ENCODE measurements at places on chromosomes 6 and 20. TPM values are rescaled to one million over a fixed set of nuclear protein-coding genes. Genes with fewer than 3 reads are reported as not detected.

Gene PGC
- not detected for total RNA-seq

Gene SIRPB1
- 0.17 TPM for total RNA-seq

Gene B3GAT2
- total RNA-seq = not detected

Gene SGK2
- total RNA-seq = 9.9 TPM

Gene CST3
- total RNA-seq = 398 TPM

Gene GOPC
- 16.7 TPM for total RNA-seq

Gene CRISP2
- total RNA-seq = not detected

Gene ARG1
- not detected for total RNA-seq

Gene CLVS2
- total RNA-seq = 0.15 TPM

Gene HLA-C
- total RNA-seq = 55.0 TPM

Gene SIRPA
- total RNA-seq = 27.6 TPM

Gene TRERF1
- total RNA-seq = 4.9 TPM

Gene GPX5
- not detected for total RNA-seq

Gene CTAGE9
- not detected for total RNA-seq

Gene MCCD1
- total RNA-seq = not detected

Gene TGM3
- not detected for total RNA-seq

Gene NXT1
- 64.5 TPM for total RNA-seq

Gene OR2B6
- total RNA-seq = 0.14 TPM

Gene WFDC13
- not detected for total RNA-seq

Gene FAM83B
- not detected for total RNA-seq

Gene LBP
- 1.2 TPM for total RNA-seq

Gene TRDN
- total RNA-seq = not detected

Gene PRND
- not detected for total RNA-seq

Gene ZFP57
- total RNA-seq = not detected

Gene C20orf96
- total RNA-seq = 10.4 TPM

Gene SPDEF
- 1.2 TPM for total RNA-seq

Gene LPA
- total RNA-seq = 0.07 TPM

Gene IPCEF1
- total RNA-seq = 0.03 TPM

Gene IYD
- not detected for total RNA-seq

Gene C6orf141
- 11.5 TPM for total RNA-seq

Gene DNAH8
- not detected for total RNA-seq

Gene ME1
- 40.1 TPM for total RNA-seq

Gene GABRR2
- not detected for total RNA-seq

Gene KCNK15
- 0.32 TPM for total RNA-seq

Measured in A549 treated with GW870086 at 1 μM for 4 hours (cell line).